SW 1271 (cell line): ENCODE measurements at places on chromosomes 5 and 9.

DNA sequence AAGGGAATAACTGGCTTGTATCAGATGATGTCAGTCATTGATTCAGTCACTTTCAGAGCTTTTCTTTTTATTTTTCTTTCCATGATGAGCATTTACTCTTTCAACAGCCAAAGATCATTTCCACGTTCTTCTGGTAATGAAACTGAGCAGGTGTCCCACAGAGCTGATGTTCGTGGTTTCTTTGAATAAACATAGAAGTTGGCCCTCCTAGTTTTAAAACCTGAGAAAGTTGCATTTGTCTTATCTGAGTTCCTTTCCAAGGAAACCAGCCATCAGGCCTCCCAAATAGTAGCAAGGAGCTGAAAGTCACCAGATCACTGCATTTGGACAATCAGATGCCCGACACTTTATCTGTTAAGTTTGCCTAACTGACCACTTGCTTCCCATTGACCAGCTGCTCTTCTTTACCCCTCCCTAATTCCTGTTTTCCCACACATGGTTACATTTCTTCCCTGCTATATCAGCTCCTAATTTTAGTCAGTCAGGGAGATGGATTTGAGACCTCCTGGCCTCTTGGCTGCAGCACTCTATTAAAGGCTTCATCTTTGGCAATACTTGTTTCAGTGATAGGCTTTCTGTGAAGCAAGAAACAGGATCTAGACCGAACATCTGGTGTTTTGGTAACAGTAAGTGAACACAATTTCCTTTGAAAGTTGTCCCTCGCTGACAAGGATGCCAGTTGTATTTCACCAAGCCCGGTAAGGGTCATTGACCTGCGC is 420.8 kb downstream of the CHSY3 start:
- DNase-seq = no peak

DNA sequence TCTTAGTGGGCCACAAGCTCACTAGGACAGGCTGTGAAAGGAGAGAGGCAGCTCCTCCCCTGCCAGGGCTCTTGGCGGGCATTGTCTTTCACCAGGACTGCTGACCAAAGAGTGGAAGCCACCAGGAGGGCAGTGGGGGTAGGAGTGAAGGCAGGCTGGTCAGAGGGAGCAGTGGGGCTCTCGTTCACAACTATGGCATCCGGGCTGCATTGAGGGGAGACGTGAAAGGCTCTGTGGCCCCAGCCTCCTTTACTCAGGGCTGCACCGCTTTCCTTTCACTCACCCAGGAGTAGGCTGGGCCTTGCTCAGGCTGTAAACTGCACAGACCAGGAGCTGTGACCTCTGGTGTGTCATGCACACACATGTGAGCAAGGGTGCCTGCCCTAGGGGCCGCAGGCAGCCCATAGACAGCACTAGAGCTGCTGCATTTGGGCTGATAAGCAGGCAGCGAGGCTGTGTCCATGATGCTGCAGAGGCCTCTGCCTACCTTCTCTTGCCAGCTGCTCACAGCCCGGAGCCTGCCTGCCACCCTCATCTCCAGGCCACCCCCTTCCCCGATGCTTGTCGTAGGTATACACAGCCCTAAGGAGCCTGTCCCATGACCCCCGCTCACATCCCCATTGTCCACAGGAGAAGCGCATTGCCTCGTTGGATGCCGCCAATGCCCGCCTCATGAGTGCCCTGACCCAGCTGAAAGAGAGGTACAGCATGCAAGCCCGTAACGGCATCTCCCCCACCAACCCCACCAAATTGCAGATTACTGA is 130.4 kb downstream of the DAB2IP start:
- no peak for DNase-seq

- DNase-seq = peak; percentile 98
Observed at GRCh38 chr5:9046756-9047481, 499.0 kb downstream of the SEMA5A start.

DNA sequence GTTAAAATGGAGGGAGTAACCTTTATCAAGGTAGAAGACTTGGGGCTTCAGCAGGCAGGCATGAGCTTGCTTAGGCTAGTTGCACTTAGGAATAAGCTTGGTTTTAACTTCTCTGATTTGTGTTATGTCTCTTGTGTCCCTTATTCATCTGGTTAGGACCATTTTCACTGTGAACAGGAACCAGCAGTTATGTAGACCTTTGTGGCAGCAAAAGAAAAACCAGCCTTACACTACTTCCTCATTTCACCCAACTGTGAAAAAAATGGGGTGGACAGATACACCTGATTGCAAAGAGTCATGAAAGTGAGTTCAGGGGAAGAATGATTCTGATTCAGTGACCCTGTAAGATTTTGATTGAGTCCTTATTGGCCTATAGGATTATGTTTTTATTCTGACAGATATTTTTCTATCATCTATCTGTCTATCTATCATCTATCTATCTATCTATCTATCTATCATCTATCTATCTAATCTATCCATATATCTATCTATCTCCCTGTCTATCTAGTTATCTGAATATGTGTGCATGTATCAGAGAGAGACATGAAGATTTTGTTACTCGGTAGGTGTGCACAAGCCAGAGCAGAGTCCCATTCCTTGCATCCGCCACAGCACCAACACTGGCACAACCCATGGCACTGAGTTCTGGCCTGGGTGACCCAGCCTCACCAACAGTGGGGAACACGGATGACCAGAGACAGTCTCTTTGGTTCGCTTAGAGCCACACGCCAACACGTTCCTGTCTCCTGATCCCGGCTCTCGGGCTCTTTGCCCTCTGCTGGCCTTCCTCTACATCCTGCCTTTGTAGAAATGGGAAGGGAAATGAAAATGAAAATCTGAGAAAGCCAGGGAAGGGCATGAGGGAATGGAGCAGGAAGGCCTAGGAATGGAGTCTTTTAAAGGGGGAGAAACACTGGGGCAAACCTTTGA is 1.3 kb upstream of the ZNF366 start:
- DNase-seq = no peak

GRCh38 chr5:76331126-76331525 is 72.0 kb upstream of the IQGAP2 start:
- DNase-seq = no peak

DNA sequence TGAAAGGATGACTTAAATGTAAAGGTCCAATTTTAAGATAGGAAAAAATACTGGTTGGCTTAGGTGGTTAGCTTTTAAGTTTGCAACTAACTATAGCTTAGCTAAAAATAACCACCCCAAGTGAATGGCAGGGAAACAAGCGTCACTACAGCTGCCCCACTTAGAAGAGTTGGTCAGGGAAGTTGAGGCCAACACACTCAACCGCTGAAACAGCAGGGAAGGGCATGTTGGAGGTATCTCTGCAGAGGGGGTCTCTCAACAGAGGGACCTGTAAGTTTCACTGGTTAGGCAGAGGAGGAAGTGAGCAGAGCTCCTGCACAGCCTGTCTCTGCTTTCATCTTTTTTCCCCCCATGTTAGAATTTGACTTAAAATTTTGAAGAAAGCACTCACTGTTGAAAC is 75.3 kb downstream of the LHFPL2 start:
- DNase-seq = no peak

- DNase-seq = no peak
Observed at GRCh38 chr5:130151239-130151638, 247.0 kb downstream of the CHSY3 start.

GRCh38 chr5:7866196-7866595 is 2.6 kb downstream of the FASTKD3 start:
- DNase-seq = no peak

DNA sequence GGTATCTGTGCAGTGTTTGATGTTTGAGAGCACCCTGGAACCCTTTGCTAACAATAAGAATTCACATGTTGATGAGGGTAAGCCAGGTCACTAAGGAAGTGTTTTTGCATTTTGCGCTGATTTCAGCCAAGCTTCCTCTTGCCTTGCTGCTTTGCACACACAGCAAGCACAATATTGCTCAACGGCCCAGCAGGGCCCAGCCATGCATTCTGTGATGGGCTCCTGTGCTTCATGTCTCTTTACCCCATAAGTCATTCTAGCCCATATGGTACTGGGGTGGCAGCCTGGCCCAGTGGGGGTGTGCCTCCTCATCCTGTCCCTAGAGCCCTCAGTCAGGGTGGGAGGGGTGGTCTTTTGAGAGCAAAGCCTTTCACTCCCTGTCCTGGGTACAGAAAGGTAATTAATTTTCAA is 481.3 kb downstream of the GADD45G start:
- DNase-seq = no peak

DNA sequence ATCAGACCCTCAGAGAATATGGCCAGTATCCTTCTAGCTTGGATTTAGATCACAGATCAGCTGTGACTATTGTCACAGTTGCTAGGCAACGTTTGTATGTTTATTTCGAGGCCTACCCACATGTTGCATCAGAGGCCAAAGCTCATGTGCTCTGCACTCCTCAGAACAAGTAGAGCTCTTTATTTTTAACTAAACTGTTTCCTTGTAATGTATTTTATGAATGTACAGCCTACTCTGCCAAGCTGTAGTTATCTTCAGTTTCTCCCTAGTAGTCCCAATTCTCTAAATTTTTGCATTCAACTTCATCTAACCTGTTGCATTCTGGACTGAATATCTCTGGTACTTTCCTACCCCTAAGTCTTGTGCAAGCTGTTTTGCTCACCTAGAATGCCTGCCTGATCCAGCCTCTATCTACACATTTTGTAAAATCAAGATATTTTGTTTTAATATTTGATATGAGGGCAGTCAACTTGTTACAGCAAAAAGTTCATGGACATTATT is 52.8 kb downstream of the CAST start:
- no peak for DNase-seq

- no peak for DNase-seq
Observed at GRCh38 chr9:129798973-129799372, 4.0 kb upstream of the TOR1B start.

GRCh38 chr9:26950521-26950920 is 3.5 kb upstream of the PLAA start:
- no peak for DNase-seq

GRCh38 chr5:62124266-62124665 is 181.7 kb upstream of the KIF2A start:
- no peak for DNase-seq

DNA sequence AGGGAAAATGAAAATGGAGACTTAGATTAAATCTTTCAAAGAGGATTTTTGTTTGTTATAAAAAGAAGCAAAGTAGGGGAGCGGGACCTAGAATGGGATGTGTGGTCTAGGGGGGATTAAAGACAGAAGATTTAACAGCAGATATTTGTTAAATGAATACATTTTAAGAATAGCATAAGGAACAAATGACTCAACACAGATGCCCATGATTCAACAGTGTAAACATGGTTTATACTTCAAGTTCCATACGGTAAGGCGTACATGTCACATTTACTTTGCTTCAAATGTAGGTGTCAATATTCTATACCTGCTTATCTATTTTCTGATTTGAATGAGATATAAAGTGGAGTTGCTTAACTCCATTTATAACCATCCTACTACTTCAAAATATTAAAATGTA is 1.5 kb downstream of the TICAM2 start:
- DNase-seq = no peak

DNA sequence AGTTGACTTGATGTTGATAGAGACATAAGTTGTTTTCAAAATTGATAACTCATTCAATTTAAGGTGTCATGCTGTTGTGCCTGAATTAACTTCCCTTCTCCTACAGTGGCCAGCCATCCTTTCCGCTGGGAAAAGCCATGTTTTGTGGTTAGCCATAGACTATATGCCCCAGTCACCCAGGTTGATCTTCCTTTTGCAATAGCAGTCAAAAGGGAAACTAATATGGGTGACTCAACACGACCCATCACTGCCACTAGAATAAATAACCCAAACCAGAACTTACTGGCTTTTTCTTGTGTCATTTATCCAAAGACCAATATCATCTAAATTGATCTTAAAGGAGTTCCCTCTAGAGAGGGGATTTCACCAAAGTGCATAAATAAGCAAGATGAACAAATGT is 87.4 kb downstream of the PTCD2 start:
- no peak for DNase-seq

GRCh38 chr5:89105171-89105695 is 222.2 kb upstream of the MEF2C start:
- no peak for DNase-seq

DNA sequence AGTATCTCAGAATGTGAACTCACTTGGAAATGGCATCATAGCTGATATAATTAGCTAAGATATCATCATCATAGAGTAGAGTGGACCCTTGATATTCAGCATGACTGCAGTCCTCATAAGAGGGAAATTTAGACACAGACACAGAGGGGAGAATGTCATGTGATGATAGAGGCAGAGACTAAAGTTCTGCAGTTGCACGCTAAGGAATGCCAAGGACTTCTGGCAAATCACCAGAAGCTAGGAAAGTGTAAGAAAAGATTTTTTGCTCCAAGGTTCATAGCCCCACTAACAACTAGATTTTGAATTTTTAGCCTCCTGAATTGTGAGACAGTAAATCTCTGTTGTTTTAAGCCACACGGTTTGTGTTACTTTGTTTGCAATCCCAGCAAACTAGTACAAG is 612.6 kb upstream of the ST8SIA4 start:
- DNase-seq = no peak

DNA sequence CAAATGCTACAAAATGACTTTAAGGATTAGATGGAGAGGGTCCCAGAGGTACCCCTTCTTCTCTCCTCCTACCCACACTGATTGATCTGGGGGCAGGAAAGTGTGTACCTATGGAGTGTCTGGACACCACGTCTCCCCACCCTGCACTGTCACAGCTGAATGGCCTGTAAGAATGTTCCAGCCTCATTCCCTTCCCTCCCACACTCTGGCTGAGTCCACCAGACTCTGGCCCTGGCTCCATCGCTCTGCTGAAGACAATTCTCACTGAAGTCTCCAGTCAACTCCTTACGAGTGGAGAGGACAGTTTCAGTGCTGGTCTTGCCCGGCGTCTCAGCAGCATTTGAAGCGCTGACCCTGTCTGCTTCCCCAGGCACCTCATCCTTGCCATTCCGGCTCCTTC is 105.8 kb downstream of the TTLL11 start:
- no peak for DNase-seq

GRCh38 chr5:121949885-121950284 is 11.9 kb upstream of the SRFBP1 start:
- DNase-seq = peak; percentile 49

- DNase-seq = no peak
Observed at GRCh38 chr5:156497804-156498208, 170.8 kb downstream of the SGCD start.

GRCh38 chr9:73166468-73166867 is 14.8 kb downstream of the ANXA1 start:
- no peak for DNase-seq

DNA sequence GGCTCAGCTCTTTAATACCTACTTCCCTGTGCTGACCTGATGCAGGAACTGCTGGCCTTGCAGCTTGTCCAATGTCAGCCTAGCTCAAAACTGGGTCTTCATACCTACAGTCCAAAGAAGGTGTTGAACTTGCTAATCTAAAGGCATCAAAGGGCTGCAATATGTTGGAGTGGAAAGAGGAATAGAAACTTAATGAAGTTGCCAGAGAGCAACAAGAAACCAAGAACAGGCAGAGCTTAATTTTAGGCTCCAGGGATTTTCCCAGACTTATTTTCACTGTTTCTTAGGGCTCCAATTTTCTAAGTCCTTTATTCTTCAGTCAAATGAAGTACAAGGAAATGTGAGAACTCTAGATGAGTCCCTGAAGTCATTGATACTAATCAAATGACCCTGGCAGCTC is 17.6 kb upstream of the ERCC6L2 start:
- DNase-seq = no peak
